Lower leg skin (tissue), 4 donors: ENCODE measurements at places on chromosomes 2 and 18.

- no peak for DNase-seq
Measured at GRCh38 chr18:34548973-34549294, 161.2 kb upstream of the DTNA start.

- no peak for DNase-seq
Measured at GRCh38 chr18:74898965-74899364, 301.3 kb downstream of the ZNF407 start.

DNA sequence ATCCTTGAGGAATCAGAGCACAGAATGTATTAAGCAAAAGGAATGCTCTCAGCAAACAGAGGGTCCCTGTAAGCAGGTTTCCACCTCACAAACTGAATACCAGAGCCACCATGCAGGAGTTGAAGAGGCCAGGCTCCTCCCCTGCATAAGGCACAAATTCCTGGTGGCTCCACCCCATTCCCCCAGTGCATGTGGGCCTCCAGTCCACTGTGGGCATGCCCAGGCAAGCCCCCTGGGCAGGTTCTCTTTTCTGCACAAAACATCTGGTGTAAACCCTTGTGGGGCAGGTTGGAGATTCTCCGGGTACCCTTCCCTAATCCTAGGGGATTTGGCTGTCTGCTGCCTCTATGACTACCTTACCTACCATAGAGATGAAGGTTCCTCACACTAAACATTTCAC, 166.5 kb downstream of the PTPRM start:
- DNase-seq = no peak

DNA sequence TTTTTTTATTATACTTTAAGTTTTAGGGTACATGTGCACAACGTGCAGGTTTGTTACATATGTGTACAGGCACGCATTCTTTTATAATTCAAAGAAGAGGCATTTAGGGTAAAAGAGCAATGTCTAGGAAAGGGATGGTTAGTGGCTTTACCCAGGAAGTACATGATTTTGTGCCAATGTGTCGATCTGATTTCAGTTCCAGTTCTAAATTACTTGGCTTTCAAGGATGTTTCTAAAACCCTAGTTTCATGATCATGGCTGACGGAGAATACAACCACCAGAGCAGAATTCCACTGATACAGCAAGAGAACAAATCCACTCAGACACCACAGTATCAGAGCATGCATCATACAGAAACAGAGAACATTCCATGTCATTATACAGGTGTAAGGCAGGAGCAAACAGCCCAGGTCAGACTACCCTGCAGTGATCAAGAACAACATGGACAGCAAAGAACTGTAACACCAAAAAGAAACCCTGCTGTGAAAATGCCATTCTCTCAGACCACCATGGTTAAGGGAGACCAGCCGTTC, 116.7 kb upstream of the STK17B start:
- DNase-seq = no peak

DNA sequence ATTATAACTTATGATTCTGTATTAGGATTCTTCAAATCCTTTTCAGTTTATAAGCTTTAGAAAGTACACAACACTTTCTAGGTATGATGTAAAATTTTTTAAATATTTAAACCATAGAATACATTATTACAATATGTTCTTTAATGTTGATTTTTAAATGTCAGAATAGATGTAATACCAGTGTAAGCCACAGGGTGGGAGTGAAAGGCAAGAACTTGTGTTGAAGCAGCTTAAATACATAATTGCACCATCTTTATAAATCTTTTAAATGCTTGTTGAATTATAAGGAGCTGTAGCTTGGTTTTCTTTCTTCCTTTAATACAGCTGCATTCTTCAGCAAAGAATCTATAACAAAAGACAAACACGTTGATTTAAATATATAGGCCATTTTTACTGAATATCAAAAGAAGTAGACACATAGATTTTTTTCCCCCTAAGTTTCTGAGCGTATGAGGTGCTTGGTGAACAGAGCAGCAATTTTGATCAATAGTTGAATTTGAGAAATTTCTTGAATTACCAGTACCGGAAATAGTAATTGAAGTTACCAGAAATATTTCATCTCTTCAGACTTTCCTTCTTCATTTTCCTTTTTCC, 63.0 kb downstream of the TANK start:
- no peak for DNase-seq

DNA sequence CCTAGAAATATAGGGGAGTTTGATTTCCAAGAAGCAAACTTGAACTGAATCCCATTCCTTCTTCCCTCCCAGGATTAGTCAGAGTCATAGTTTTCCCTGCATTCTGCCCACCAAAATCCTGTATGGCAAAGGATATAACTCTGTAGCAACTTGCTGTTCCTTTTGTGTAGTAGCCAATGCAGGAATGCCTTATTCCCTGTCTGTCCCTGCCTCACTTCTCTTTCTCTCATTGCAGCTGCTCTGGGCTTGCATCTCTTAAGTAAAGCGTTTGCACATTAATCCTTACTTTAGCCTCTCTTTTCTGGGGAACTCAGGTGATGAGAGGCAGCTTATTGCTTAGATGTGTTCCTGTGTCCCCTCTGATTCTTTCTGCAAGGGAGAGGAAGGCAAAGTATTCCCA, 333.1 kb upstream of the VWC2L start:
- DNase-seq = no peak

GRCh38 chr2:207688597-207688996, 22.8 kb upstream of the CCNYL1 start:
- no peak for DNase-seq

DNA sequence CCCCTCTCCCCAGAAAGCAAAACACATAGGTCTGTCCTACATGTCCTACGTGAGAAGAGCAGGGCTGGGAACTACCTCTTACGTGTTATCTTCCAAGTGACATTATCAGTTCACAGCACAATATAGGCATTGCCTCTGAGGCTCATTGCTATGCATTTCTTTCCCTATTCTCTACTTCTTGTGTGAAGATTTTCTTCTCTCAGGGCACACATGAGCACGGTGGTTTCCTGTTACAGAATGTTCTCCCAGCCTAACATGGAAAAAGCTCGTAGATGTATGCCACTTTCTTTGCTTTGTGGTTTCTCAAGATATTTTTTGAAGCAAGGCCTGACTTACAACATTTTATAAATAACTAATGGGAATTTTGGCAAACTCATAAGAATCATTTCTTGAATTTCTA, 19.4 kb upstream of the DSC3 start:
- no peak for DNase-seq

DNA sequence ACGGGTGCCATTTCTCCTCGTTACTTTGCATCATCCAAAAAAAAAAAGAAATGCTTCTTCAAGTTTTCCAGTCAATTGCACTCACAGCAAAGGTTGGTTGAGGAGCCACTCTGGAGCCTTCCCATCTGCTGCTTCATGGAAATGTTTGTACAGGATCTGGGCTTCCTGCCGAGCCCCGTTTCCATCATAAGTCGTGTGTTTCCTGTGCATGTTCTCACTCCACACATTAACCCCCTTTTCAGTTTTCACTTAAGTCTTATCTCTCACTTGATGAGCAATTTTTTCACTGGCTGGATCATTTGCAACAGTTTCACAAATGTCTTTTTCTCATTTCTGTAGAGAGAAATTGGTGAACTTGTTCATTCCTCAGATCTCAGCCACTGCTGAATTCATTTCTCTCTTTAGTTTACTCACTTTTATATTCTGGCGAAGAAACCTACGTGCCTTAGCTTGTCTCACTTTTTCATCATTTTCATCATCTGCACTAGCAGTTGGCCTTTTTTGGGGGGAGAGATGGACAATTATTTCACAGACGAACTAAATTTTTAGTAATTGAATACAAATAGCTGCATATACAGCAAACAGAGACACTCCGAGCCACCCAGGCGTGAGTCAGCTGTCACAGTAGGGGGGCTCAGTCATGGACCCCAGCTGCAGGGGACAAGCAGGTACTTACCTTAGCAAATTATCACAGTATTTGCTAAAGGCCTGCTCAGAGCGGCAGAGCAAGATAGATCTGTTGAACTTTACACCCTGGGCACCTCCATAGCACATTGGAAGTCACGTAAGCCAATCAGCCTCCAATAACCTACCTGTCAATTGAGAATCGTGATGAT, 750.8 kb upstream of the ID2 start:
- DNase-seq = no peak

GRCh38 chr2:175575346-175576258, 394.1 kb upstream of the ATP5MC3 start:
- no peak for DNase-seq

- peak; percentile 67 for DNase-seq
Measured at GRCh38 chr2:20599861-20600461, 50.9 kb downstream of the HS1BP3 start.

DNA sequence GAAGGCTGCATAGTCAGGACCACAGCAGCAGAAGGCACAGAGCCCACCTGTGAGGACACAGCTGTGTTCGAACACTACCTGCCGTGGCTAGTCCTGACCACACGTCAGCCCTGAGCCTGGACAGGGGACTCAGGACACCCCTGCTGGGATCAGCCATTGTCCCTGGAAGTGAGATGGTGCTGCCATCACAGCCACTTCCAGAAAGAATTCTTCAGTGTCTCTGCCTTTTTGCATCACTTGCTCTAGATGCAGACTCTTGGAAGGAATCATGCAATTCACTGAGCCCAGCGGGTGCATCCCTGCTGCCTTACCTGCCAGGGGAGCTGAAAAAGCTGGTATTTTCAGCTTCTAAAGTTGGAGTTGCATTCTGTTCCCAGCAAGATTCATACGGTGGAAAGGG, 49.3 kb downstream of the LAMA3 start:
- no peak for DNase-seq

DNA sequence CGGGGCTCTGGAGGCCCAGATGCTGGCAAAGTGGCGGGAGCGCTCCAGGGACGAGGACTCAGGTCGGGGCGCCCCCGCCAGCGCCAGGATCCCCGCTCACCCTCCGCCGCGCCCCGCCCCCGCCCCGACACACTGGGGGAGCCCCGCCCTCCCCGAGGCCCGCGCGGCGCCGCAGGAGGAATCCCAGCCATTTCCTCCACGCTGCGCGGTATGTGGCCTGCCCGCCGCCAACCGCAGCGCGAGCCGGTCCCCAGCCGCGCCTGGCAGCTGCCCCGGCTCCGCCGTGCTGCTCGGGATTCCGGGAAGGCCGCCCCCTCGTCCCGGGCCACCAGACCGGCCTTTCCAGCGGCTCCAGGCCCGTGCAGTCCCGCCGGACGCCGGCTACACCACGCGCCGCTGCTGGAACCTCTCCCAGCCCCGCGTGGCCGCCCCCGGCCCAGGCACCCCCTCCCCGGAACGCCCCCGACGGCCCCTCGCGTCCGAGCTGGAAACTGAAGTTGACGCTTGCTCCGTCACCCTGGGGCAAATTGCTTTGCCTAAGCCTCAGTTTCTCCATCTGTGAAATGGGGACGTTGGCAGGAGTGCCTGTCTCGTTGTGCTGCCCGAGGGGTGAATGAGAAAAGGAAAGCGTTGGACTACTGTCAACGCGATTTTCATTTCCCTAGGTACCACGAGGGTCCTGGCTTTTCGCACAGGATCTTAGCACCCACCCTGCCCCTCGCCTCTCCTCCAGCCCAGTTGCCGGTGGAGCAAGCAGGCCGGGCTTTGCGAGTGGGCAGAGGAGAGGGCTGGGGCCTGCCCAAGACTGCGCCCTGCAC, 53.6 kb downstream of the PKDCC start:
- DNase-seq = peak; percentile 92

GRCh38 chr2:237858294-237859081, 935 bp upstream of the RAMP1 start:
- peak; percentile 56 for DNase-seq

DNA sequence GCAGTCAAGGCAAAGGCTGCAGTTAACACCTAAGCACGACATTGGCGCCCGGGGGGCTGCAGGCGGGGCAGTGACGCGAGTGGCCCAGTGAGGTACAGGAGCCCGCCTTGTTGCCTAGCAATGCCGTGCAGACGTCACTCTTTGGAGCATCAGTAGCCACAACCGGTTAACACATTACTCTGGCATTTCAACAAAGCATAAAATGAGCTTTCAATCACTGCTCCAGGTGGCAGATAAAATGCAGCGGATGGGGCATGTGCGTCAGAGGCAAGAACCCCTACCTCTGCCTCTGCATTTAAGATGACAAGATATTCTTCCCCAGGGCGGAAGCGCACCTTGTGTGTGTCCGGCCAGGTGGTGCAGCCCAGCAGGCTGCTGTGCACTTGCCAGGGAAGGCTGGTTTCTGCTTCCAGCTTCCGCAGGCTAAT, 139.4 kb downstream of the MTCL1 start:
- DNase-seq = no peak

DNA sequence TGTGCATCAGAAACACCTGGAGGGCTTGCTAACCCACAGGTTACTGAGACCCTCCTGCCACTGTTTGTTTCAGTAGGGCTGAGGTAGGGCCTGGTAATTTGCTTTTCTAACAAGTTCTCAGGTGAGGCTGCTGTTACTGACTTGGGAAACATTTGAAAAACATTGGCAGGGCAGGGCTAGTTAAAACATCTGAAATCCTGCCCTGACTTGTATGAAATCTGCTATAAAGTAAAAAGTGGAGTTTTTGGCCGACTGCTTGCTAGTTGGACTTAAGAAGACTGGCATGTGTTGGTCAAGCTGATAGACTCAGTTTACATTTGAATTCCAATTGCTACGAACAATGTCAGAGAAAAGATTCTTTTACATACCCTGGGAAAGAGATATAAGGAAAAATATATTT, 111.6 kb upstream of the DLX2 start:
- DNase-seq = no peak

DNA sequence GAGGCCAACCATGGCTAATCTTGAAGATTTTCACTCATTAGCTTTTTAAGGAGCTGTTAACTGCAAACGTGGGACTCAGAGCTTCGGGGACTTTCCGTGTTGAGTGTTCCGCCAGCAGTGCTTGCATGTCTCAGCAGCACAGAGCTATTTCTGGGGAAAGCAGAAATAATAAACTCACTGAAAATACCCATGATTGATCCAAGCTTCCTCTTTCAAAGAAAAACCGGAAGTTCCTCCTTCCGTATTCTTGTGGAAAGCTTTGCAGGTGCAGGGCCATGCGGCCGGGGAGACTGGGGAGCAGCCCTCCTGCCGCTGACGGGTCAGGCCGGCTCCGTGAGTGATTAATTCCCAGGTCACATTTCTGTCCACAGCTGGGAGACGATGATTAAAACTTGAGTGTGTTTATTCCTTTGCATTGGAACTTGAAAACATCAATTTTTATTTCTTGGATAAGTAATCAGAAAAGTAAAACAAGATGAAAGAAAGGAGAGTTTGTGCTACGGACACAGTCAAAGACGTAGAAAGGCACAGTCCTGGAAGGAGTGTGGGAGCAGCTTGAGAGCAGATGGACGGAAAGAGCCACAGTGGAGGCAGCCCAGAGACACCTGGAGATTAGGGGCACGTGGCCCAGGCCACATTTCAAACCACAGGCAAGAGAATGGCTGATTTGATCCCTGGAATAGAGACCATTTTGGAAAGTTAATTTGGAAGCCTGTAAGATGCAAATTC, 54.2 kb upstream of the CTDP1 start:
- DNase-seq = no peak

DNA sequence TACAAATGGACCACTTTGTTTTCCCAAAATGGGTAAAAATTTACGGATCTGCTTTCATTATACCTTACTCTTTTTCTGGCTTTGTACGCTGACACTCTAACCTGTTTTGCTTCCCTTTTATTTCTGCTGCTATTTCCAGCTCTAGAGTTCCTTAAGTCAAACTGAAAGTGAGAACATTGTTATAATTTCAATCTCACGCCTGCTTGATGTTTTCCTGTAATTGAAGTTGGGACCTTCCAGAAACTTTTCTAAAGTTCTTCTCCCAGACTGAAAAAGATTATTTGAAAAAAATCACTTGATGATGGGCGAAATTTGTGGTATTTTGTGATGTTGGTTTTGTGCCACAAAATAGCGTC, 1.8 kb downstream of the GLS start:
- no peak for DNase-seq
